ENCODE measurements at places on chromosomes 2 and 18.

- DNase-seq: no peak
Observed at GRCh38 chr2:23091900-23092299, 293.1 kb upstream of the KLHL29 start.

GRCh38 chr2:166170356-166170755, 42.5 kb upstream of the SCN1A start:
- no peak for DNase-seq

GRCh38 chr2:129757915-129758783, 221.3 kb upstream of the RAB6C start:
- DNase-seq: no peak

DNA sequence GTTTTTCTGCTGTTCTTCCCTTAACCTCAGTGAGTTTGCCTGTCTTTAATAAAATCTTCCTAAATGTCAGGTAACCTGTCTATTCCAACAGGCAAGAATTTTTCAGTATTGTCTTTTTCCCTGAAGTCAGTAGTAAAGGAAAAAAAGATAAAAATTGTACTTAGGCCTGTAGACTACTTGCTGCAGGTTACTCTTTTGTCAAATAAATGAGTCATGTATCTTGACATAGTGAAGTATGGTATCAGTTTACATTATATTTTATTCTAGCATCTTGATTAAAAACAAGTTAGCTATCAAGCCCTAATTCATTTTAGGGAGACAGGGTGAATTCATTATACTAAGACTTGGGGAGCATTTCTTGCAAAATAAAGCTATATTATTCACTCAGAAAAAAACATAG, 59.8 kb downstream of the ITGA4 start:
- no peak for DNase-seq

- DNase-seq: no peak
Observed at GRCh38 chr18:61241260-61241853, 91.9 kb upstream of the CDH20 start.

DNA sequence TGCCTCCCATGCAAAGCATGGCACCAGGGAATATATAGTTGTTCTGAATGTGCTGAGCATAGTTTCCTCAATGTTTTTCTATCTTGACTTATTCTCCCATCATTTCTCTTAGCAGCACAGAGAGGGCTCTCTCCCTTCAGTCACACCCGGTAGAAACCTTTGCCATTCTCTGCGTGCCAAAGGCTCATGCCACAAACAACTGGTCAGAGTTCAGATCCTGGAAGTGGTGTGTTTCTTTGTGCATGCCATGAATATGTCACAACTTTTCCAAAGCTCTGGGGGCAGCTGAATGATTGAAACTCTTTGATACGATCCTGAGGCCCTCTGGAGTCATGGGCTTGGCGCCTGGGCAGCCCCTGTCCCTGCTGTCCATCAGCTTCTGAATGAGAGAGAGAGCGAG, 28.0 kb upstream of the EDAR start:
- DNase-seq: no peak

- DNase-seq: no peak
Observed at GRCh38 chr2:103959174-103960128, 894.5 kb upstream of the POU3F3 start.

Data from uterus (tissue), 4 donors.